ENCODE measurements at places on chromosomes 12 and 14.

DNA sequence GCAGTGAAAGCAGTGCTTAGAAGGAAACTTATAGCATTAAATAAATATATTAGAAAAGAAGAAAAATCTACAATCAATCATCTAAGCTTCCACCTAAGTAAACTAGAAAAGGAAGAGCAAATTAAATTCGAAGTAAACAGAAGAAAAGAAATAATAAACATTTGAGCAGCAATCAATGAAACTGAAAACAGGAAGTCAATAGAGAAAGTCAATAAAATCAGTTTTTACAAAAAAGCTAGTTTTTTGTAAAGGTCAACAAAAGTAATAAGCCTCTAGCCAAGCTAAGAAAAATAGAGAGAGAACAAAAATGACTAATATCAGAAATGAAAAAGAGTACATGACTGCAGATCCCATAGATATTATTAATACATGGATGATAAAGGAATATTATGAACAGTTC is 34.2 kb upstream of the KTN1 start:
- no peak for DNase-seq

DNA sequence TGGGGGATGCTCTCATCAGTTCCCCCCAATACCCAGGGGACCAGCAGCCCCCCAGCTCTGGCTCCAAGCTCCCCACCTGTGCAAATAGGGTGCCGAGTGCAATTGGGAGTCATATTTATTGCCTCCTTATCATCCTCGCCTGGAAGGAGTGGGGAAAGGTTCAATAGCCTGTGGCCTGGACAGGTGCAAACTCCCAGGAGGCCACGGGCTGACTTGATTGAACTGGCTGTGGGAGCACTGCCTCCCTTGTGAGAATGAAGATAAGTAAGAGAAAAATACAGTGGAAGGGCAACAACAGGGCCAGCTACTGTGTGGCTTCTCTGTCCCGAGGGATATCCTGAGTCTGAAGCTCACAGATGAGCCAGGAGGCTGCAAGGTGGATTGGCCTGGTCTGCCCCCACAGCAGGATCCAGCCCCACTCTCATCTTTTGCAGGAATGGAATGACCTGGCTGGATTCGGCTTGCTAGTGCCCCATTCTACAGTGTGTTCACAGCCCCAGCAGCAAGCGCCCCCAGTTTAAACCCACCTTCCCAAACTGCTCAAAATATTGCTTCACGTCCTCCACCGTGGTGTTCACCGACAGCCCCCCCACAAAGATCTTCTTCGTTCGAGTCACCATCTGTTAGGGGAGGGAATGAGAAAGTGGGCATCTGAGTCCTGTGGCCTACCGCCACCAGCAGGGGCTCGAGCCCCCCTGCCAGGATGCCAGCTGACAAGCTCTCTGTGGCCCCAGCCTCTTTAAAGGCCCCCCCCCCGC is 6.3 kb downstream of the MSI1 start:
- DNase-seq: no peak

- no peak for DNase-seq
These were observed 30.1 kb downstream of the VRK1 start for GRCh38 chr14:96827290-96827689.

- DNase-seq: no peak
These were observed 306.6 kb upstream of the MIS18BP1 start for GRCh38 chr14:45559626-45560025.

- no peak for DNase-seq
These were observed 15.0 kb upstream of the PSMA6 start for GRCh38 chr14:35277179-35277578.

- DNase-seq: no peak
These were observed 4.2 kb downstream of the NPC2 start for GRCh38 chr14:74488786-74489397.

GRCh38 chr14:88775532-88775931 is 17.2 kb downstream of the EML5 start:
- no peak for DNase-seq

DNA sequence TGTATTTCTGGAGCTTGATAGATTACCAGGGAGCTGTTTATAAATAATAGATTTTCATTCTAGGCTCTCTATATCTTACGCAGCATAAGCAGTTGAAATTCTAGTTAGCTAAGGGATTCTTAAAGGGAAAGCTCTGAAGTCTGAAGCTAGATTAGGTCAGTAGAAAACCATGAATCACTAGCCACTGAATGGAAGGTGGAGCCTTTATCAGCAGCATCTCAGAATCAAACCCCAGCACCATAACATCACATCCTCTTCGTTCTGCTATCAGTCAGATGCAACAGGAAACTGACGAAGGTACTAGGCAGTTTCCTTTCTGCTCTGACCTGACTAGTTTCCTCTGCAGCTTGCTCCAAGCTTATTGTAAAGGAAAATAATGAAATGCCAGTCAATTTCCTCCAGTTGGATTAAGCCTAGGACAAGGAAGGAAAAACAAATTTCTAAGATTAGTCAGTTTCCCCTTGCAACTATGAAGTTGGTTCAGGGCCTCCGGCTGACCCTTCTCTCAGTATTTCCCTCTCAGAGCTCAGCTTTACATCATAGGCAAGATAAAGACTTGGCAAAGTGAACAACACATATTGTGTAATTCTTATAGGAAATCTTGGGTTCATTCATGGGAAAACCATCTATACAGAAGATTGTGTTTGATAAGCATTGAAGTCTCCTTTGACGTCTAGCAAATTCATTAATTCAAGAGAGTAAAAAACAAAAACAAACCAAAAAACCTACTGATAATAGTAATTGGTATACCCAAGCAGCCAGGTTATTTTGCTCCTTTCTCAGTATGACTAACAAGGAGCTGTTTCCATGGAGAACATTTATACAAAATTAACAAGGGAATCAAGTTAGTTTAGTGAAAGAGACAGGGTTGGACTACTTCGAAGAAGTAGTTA is 43.4 kb upstream of the CFAP54 start:
- no peak for DNase-seq

DNA sequence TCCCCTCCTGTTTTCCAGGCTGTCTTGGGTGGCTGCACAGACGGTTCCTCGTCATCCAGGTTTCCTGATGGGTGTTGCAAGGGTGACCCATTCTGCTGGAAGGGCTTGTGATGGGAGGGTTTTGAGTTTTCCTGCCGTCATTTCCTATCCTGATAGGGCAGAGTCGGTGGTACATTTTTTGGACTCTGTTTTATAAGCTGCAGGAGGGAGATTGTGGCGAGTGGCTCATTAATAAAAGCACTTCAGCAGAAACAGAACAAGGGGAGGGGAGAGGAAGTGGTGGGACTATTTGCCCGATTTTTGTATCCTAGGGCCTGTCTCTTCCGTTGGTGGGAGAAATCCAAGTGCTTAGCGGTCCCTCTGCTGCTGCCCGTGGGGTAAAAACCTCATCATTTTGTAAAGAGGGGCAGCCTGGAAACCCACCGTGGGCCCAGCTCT is 40.0 kb downstream of the TSPAN9 start:
- DNase-seq: no peak

Data from esophagus squamous epithelium (tissue), 5 donors.